ENCODE measurements at places on chromosomes 16 and 17. TPM values are rescaled to one million over a fixed set of nuclear protein-coding genes. Genes with fewer than 3 reads are reported as not detected.

The COPZ2 gene
- 9.1 TPM for total RNA-seq

The CDH1 gene
- not detected for total RNA-seq

The CDH15 gene
- 0.06 TPM for total RNA-seq

The OTOP3 gene
- not detected for total RNA-seq

The ARHGAP23 gene
- total RNA-seq = 86.3 TPM

The PKD1 gene
- 82.1 TPM for total RNA-seq

The ACSM2A gene
- total RNA-seq = 0.16 TPM

The CD7 gene
- total RNA-seq = not detected

The DHRS7C gene
- total RNA-seq = not detected

The PHF12 gene
- 5.3 TPM for total RNA-seq

The ABCA9 gene
- 3.4 TPM for total RNA-seq

The MT1F gene
- 1.5 TPM for total RNA-seq

The KRTAP1-1 gene
- not detected for total RNA-seq

The ABCC6 gene
- not detected for total RNA-seq

The DDX28 gene
- total RNA-seq = 12.2 TPM

All from bladder microvascular endothelial cell (primary cell).